ENCODE measurements at places on chromosomes 2 and 18.
A peak's percentile ranks its signal among the peaks of the same experiment; 100 is the strongest.

DNA sequence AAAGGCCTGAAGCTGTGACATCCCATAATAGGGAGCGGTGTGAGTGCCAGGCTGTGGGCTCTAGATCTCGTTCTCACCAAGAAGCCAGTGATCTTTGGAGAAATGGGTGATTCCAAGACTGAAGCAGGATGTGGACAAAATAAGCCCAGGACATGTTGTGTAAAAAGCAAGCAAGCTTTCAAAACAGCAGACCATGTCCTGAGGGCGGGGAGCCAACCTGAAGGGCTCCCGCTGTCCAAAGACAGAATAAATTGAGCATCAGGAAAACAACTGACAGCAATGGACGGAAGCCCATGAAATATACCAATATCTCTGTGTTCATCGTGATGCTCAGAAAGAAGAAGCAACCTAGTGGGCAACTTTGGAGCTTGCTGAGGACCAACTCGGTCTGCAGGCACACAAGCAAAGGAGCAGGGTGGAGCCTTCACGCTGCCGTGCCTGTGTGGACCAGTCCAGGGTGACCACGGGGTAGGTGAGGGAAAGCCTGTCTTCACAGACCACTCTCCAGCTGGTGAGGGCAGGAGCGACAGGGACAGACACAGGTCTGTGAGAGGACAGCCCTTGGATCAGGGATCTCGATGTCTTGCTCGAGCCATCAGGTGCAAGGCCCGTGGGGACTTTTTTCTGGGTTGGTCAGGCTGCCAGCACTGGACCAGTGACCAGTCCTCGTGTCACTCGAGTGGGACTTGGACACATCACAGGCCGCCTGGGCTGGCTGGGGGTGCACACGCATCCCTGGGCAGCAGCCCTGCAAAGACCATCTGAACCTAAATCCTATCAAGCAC is 21.5 kb downstream of the MTERF4 start:
- DNase-seq = no peak

GRCh38 chr18:48139431-48140347 is 209.2 kb upstream of the SMAD2 start:
- no peak for DNase-seq

DNA sequence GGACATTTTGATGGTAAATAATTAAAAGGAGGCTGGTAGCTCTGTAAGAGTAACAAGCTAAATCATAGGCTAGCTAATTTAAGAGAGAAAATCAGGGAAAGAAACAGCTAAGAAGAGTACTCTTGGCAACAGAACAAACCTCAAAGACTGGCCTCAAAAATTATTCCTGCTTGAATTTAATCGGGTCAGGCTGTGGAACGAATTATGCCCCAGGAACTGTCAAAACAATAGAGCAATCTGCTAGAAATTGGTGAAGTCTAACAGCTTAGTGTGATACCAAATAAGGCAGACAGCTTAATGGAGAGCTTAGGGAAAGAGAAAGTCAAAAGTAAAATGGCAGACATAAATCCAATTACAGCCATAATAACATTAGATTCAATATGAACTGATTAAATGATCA is 215.7 kb downstream of the MREG start:
- no peak for DNase-seq

DNA sequence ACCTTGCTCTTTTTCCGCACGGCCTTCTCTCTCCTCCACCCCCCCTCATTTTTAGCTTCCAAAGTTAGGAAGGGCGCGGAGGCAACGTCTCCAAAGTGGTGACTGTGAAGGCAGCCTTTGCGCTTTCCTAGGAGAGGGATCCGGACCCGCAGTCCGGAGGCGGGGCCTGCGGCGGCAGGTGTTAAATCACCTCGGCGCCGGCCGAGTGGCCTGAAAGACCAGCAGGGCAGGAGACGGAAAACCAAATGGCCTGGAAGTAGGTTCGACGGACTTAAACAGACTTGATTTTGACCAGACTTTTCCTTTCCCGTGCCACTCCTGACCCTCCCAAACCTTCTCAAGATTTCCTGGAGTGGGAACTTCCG is 615 bp downstream of the GORASP2 start:
- peak; percentile 42 for DNase-seq

DNA sequence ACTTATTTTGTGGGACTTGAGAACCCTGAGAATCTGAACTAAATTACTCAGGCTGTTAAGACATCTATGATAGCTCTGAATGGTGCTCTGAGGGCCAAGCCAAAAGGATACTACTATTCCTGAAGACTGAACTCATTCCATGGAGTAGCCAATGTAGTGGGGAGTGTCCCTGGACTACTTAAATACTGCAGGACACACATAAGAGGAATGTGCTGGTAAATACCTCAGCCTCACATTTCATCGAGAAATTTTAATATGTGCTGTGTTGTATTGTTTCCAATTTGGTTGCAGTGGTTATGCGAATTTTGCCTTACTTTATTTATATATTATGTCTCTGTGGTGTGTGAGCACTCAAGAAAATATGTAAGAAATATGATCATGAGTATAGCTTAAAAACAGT is 264.4 kb upstream of the FIGN start:
- no peak for DNase-seq

GRCh38 chr2:205741256-205741978 is 59.1 kb downstream of the NRP2 start:
- no peak for DNase-seq

DNA sequence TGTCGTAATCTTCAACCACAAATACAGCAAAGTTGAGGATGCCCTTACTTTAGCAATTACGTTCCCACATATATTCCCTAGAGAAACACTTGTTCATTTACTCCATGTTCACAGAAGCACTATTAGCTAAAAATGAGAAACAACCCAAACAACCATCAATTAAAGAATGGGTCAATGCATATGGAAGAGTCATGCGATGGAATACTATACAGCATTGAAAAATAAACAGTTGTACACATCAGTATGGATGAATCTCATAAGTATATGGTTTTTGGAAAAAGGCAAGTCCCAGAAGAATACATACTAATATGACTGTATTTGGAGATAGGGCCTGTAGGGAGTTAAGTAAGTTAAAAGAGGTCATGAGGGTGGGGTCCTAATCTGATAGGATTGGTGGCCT is 6.3 kb downstream of the GPR148 start:
- no peak for DNase-seq

GRCh38 chr2:15354596-15355366 is 206.4 kb downstream of the NBAS start:
- DNase-seq = no peak

- no peak for DNase-seq
Observed at GRCh38 chr2:240925191-240925567, 19.0 kb downstream of the CROCC2 start.

GRCh38 chr2:240503375-240503774 is 54.4 kb downstream of the ANKMY1 start:
- DNase-seq = no peak

DNA sequence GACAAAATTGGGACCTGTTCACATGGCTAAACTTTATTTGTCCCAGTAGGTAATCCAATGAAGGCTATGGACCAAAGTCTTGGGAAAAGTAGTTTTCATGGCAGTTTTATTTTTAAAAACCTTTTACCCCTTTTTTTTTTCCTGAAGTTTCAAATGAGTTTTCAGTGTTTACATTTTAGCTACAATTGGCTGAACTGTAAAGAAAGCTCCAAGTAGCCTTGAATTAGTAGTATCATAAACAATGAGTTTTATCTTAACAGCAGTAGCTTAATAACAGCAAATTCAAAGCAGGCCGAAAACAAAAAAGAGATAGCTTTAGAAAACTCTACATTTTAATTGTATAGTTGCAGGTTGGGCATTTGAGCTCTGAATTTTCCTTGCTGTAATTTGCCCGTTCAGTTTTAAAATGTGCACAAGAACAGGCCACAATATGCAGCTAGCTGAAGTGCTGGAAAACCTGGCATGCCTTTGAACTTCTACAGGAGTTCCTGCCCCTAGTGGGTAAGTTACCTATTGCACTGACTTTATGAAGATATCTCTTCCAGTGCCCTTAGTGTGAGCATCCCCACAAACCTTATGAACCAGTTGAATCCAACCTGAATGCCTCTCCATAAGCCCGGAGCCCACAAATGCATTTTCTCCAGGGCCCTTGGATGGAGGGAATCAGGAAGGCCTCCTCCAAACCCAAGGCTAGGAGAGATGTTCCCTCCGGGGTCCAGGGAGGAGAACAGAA is 106.7 kb downstream of the XRCC5 start:
- DNase-seq = no peak

DNA sequence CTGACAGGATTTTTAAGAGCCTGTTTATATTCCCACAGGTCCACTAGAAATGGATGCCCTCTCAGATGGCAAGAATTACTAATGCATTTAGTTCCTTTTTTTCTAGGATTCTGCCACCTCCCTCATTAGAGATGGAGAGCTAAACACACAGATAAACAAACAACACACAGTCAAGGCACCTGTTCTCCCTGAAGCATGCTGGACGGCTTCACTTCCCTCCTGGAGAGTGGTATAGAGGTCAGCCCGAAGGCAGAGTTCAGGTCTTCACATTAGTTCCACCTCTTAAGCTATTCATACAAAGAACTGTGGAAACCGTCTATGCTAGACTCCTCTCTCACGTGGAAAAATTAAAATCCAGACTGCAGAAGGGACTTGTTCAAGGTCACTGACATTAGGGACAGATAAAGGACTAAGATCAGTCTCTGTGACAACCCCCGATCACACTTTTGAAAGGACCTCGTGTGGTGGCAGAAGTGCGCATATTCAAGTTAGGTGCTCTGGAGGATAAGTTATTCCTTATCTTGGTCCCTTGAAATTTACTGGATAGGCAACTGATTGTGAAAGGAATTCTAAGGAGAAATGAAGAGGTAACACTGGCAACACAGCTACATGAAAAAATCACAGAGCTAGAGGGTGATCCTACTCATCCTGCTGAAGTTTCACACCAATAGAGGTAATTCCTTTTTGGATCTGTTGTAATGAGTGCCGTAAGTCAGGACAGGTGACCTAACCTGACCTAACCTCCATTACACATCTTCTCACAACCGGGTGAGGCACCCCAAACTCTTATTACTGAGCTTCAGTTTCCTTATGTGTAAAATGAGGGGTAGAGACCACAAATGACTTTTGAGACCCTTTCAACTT is 75.1 kb downstream of the SPRED2 start:
- no peak for DNase-seq

GRCh38 chr18:64982414-64983055 is 768.3 kb upstream of the CDH7 start:
- no peak for DNase-seq

- no peak for DNase-seq
Observed at GRCh38 chr2:15556311-15556930, 4.7 kb downstream of the NBAS start.

- DNase-seq = no peak
Observed at GRCh38 chr2:237896956-237897355, 37.5 kb downstream of the RAMP1 start.

- DNase-seq = no peak
Observed at GRCh38 chr2:164840930-164841718, 499 bp downstream of the COBLL1 start.

DNA sequence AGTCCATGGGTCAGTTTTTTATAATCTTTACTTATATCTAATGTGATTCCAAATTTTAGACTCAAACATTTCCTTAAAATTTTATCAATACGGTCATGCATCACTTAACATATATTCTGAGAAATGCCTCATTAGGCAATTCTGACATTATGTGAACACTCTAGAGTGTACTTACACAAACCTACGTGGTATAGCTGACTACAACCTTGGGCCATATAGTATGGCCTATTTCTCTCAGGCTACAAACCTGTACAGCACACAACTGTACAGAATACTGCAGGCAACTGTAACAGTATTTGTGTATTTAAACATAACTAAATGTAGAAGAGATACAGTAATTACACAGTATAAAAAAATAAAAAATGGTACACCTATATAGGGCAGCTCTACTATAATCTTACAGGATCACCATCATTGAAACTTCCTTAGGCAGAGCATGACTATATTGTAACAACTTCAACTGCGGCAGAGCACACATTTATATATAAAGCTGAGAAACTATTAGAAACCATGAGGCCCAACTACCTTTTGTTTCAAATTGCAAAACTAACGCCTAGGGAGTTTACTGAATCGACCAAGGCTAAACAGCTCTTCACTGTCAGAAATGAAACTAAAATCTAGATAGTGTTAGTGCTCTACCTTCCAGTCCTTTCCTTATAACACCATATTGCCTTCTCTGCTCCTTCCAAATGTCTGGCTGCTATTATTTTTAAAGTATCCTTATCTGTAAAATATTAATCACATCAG is 6.9 kb downstream of the YES1 start:
- DNase-seq = peak; percentile 10

DNA sequence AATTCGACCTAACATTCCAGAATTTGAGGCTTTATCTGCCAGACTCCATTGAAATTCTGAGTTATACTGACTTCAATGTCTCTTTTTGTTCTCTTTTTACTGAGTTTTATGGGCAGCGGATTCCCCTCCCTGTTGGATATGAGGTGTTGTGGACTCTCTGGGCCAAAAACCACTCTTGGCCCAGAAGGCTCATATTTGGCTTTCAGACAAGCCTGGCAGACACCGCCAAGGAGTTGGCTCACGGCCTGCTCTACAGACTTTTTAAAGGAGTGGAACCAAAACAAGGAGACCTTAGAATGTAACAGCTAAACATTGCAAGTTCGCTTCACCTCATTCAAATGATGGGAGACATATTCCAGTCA is 206.4 kb upstream of the NCKAP5 start:
- no peak for DNase-seq

DNA sequence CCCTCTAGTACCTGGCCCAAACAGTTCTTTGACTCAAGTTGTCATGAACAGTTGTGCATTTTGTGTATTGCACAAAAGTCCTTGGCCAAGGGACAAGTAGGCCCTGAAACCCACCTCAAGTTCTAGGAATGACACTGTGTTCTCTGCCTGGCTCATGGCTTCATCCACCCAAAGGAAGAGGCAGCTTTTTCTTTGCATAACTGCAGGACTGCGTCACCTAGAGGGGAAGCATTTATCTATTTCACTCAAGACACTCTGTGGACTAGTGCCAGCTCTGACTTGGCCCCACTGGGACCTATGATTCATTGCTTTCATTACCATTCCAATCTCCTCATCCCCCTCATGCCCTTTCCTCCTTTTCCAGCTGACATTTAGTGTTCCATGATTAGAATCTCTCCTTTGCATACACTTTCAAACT is 119.3 kb upstream of the SIX2 start:
- no peak for DNase-seq

DNA sequence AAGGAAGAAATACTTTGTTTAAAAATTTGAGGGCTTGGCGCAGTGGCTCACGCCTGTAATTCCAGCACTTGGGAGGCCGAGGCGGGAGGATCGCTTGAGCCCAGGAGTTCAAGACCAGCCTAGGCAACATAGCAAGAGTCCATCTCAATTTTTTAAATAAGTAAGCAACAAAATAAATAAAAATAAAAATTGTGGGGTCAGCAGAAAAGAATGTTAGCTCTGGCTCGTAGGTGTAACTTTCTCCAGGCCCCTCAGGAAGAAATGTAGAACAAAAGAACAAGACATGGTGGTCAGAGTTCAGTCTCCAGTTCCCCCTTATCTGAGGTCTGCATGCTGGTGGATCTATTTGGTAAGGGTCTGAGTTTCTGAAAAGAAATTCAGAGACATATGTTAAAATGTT is 20.4 kb upstream of the PDCL3 start:
- DNase-seq = no peak

- DNase-seq = no peak
Observed at GRCh38 chr2:165905269-165905668, 48.3 kb downstream of the TTC21B start.

- no peak for DNase-seq
Observed at GRCh38 chr2:112977559-112978056, at the start of gene IL36G. IL36G (plus strand) TSS chr2:112978006; CDS start chr2:112978639, 633 bp downstream.
